ENCODE measurements at places on chromosomes 3 and 15.

DNA sequence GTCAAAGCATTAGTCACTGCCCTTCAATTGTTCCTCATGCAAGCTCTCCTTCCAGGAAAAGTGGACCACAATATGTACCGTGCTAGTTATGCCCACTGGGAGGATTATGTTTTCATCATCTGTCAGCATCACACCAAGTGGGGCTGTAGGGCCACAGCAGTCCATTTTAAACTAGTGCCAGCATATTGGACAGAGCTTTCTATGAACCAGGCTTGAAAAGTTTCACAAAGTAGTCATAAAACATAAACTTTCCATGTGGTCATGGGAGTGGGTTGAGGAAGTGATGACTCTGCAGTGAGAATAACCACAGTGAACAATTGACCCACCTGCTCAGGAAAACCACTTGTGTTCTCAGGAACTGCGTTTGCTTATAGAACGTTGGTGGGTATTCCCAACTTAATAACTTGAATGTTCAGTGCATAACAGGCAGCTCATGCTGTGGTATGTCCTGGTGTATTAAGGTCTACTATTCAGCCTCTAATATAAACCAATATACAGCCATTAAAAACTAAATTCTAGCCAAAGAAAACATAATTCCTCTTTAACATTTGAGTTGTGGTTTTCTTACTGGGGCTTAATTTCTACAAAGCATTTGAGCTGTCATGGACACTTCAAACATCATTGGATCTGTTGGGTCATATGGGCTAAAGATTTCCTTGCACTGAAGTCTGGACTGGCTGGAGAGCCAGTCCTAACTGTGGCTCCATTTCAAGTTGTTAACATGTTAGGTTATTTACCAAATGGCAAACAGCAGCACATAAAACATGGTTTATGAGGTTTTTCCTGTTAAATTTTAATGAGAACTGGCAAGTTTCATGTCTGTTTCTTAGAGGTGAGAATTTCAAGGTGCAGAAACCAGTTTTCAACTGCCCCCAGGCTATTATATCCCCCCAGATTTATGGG, 274.1 kb downstream of the OTOL1 start:
- DNase-seq = no peak

DNA sequence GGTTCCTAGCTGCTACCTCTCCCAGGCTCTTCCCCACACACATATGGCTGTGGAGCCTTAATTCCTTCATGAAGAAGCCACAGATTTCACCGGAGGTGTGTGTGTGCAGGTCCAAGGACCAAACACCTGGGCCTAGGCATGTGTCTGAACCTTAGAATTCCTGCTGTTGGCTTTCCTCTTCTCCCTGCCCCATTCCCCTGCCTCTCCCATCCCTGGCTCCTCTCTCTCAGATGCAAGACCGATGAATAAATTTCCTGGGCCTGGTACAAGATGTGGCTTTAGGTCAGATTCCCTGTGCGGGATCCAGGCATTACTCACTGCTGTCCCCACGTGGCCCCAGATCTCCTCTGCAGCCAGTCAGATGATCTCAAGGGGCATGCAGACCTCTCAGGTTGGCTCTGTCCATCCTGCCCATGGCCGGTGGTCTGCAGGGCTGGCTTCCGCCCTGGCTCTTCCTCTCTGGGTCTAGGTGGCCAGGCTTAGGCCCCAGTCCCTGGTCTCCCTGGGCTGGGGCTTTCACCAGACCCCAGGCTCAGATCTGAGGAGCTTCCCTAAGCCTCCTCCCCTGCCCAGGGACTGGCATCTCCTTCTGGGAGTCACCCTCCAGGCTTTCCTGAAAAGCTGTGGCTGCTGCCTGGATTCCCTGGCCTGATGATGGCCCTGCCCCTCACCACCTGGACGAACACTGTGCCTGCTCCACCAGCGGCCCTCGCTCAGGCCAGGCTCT, 20.5 kb downstream of the CCR9 start:
- DNase-seq = peak; percentile 71

DNA sequence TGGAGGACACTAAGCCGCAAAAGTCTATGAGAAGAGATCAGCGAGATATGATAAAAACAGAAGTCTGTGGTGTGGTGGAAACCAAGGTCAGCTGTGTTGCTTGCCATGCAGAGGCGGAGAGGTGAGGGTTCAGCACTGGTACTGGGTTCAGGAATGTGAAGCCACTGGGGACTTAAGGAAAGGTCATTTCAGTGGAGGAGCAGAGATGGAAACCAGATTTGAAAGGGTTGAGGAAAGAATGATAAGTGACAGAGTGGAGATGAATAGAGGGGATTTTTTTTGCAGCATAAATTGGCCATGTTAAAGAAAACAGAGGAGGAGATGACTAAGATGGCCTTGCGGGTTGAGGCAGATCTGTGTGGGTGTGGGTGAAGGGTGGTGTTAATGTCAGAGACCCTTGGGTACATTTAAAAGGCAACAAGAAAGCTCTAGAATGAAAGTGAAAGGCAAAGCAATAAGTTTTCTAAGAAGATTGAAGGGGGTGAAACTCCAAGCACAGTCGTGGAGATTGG, 265.5 kb downstream of the ADAMTSL3 start:
- no peak for DNase-seq

DNA sequence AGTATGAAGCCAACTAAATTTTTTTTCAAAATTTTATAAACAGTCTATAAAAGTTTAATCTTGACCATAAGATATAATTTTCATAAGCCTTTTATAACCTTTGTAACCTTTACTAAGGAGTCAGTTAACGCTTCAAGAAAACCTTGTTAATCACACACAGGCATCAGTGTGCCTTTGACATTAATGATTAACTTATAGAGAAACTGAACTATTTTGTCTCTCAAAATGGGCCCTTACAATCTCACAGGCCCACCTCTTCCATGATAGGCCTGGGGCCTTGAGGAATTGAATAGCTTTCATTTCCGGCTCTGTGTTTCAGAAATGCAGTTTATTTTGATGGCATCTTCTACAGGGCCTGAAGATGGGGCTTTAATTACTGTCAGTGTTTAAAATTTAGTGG, 70.1 kb downstream of the CD200 start:
- no peak for DNase-seq

DNA sequence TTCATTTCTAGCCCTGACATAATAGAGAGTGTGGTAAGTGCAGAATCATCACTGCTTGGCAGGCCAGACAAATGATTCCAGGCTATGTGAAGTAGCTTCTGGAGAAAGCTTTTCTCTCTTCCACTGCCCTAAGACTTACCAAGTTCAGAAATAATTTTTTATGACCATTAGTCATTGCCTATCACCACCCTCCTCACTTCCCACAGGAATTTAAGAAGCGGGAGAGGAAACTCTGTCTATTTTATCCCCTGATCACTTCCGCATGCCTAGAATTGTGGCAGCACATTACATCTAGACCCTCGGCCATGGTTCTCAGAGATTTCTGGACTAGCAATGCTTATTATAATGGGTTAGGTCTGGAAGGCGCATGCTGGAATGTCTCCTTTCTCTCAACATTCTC, 397.8 kb upstream of the NR2F2 start:
- DNase-seq = no peak

GRCh38 chr15:58564981-58565380, 133.2 kb downstream of the LIPC start:
- no peak for DNase-seq

- no peak for DNase-seq
Measured at GRCh38 chr3:155190691-155191090, 102.8 kb downstream of the STRIT1 start.

DNA sequence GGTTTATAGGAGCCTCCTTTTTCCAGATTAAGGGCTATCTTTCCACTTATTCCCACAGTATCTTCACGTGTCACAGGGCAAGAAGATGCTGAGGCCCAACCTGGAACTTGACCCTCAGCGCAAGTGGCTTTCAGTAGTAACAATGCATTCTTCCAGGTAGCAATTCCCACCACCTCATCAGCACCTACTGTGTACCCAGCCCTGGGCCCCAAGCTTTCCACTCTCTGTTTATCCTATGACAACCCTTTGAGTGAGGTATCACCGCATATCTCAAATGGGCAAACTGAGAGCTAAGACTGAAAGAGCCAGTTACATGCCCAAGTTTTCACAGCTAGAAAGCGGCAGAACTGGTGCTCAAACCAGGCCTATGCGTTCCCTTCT, 88.2 kb downstream of the CPN2 start:
- DNase-seq = no peak

- DNase-seq = no peak
Measured at GRCh38 chr3:878746-879145, 214.1 kb upstream of the CNTN6 start.

DNA sequence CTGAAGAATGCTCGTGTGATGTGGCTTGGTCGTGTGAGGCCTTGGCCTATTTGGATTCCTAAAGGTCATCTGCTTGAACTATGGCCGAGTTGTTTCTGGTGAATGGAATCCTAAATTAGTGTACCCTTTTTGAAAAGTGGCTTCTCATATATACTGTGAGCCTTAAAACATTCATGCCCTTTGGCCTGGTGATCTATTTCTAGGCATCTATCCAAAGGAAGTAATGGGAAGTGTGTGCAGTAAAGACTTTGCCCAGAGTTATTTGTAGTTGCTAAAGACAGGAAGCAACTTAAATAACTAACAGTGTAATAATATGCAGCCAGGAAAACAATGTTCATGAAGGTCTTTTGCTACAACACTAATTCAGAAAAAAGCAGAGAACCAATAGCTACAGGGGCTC, 3.0 kb downstream of the DGKG start:
- no peak for DNase-seq

GRCh38 chr15:34837246-34838016, 42.1 kb upstream of the ACTC1 start:
- peak; percentile 58 for DNase-seq

- no peak for DNase-seq
Measured at GRCh38 chr3:38605981-38606380, 43.5 kb downstream of the SCN5A start.

DNA sequence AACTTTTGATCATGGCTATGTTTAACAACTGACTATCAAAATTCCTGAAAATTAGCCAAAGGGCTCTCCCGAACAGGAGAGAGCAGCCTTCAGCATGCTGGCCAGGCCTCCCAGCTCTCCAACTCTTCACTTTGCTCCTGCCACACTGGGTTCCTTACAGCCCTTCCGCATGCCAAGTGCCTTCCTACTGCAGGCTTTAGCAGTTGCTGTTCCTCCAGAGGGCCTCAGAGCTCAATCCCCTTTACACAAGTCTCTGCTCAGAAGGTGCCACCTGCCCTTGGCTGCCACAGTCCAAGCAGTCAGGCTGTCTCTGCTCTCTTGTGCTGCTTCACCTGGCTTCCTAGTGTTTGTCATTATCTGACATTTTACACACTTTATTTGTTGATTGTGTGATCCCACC, 553.1 kb upstream of the PPP2R3A start:
- no peak for DNase-seq

DNA sequence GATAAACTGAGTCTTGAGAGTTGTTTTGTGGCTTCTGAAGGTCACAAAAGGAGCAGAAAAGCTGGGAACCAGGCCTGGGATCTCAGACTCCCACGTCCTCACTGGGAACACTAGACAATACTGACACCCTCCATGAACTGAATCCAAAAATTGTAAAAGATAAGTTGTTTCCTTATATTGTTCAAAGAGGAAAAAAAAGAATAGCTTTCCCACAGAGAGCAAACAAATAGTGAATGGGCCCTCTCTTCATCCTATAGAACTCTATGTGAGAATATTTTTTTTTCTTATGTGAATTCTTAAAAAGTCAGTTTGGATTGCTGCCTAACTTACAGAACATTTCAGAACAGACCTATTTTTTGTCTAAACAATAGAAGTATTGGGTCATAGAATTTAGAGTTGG, 203.5 kb downstream of the MECOM start:
- DNase-seq = no peak
